ENCODE measurements at places on chromosomes 5 and 9.

GRCh38 chr9:114746591-114747346 lies 59.1 kb downstream of the TNFSF15 start:
- DNase-seq = no peak

DNA sequence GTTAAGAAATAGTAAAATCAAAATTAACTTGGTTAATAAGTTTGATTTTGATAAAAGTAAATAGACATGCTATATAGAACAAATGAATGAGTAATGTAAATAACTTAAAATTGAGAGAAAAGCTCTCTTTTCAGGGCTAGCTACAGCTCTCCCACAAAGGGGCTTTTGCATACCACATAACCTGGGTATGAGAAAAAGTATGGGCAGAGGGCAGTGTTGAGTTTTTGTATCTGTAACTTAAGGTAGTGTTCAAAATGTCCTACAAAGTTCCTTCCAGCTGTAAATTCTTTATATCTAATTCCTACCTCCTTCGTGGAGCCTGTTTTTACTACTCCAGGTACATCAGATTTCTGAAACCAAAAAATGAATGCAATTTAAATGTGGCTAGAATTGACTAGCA lies 18.9 kb upstream of the TTC33 start:
- no peak for DNase-seq

DNA sequence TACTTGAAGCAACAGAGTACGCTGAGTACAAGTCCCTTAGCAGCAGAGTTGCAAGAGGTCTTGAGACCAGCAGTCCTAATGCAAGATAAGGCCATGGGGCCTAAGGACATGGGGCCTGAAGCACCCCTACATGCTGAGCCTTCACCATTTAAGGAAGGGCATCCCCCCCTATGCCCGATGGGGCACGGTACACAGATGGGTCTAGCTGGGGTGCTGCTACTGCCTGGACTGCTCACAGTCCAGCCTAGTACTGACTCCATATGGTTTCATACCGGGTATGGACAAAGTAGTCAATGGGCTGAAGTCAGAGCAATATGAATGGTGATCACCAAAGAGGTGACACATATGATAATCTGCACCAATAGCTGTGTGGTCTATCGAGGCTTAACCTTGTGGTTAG lies 178.3 kb downstream of the PDE4D start:
- no peak for DNase-seq

DNA sequence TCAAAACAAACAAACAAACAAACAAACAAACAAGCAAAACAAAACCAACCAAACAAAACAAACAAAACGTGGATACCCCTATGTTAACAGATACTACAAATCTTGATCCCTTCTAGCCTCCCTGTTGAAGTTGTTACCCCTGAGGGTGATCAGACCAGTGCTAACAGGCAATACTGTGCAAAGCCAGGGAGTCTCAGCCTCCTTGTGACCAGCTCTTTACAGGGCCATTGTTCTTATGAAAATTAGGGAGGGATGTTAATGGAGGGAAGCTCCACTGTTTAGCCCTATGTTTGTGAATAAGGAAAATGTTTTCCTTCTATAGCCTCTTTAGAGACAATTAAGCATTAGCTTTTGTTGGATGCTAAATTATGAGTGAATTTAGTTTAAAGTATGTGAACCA lies 1072.1 kb upstream of the WWC1 start:
- no peak for DNase-seq

DNA sequence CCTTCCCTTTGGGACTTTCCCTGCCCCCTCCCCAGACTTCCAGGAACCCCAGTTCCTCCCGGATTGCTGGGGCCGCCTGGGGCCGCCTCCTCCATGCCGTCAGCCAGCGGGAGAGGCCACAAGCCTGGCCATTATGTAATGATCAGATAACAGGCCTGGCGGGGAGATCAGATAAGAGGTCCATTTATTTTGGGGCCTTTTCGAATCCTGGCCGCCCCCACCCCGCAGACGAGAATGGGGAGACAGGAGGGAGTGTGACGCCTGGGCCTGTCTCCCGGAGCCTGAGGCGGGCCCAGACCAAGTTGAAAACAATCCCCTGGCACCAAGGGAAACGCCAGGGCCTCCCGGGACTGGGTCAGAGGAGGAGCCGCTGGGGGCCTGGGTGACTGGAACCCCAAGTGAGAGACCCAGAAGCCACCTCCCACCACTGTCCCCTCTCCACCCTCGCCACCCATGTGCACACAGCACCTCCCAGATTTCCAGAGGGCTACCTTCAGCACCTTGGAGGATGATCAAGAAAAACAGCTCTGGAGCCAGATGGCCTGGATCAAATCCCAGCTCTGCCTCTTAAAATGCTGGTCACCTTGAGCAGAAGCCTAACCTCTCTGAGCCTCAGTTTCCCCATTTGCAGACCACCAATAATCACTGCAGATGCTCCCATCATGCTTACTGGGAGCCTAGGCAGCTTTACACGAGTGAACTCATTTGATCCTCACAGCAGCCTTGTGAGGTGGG lies 7.8 kb downstream of the ENG start:
- DNase-seq = no peak

- DNase-seq = no peak
Measured at GRCh38 chr5:72518001-72518683, 10.9 kb upstream of the ZNF366 start.
